T-cell (primary cell): ENCODE measurements at places on chromosomes 4 and X. TPM values are rescaled to one million over a fixed set of nuclear protein-coding genes. Genes with fewer than 3 reads are reported as not detected.

DNA sequence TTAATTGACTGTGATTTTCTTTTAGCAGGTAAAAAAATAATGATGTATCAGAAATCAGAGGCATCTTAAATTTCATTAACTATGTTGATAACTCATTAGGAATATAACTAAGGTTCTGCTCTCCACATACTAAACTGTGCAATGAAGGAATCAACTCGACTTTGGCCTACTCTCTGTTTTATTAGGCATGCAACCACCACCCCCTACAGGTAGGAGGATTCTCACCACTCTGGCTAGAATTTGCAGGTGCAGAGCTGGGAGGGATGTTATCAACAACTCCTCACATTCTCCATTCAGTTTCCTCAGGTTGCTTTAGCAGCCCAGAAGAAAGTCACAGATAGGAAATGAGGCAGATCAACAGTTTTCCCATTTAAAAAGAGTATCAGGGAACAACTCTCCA, 160.1 kb downstream of the COX18 start:
- no peak overlapping the region for H3K27ac ChIP-seq
- H3K27me3 ChIP-seq, result peaks cover 7% of the 10 kb centered on the region
- no peaks in the 10 kb centered on the region for H3K4me1 ChIP-seq
- no peak overlapping the region for H3K4me3 ChIP-seq
- DNase-seq, result no peak

GRCh38 chrX:74132280-74132679, 171.7 kb upstream of the ZCCHC13 start:
- H3K4me1 ChIP-seq, result no peaks in the 10 kb centered on the region
- H3K4me3 ChIP-seq, result no peak overlapping the region
- H3K27me3 ChIP-seq, result no peaks in the 10 kb centered on the region

SPANXN3 gene
- not detected for total RNA-seq

- H3K4me3 ChIP-seq, result no peak overlapping the region
- H3K4me1 ChIP-seq, result no peaks in the 10 kb centered on the region
- H3K27me3 ChIP-seq, result no peaks in the 10 kb centered on the region
- no peaks in the 10 kb centered on the region for H3K36me3 ChIP-seq
- no peak for DNase-seq
These were observed 57.1 kb upstream of the MAMLD1 start for GRCh38 chrX:150306002-150306401.

DNA sequence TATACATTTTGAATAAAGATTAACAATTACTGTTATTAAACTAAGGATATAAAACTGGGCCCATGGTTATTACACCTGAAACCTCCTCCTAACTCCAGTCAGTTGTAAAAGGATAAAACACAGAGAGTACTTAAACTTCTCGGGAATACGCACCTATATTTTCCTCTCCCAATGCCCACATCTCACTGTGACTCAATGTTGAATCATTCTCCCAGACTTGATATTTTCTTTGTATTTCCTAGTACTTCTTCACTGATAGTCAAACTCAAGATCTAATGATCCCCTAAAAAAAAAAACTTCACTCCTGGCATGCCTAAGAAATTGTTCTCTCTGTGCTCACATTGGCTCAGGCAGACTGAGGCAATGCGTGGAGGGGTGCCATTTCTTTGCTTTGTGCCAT, 212.5 kb upstream of the DKK2 start:
- no peak overlapping the region for H3K4me3 ChIP-seq
- no peaks in the 10 kb centered on the region for H3K4me1 ChIP-seq
- no peak for DNase-seq
- no peak overlapping the region for H3K27ac ChIP-seq
- no peaks in the 10 kb centered on the region for H3K27me3 ChIP-seq

AGTR2 gene
- total RNA-seq, result not detected

UCP1 gene
- total RNA-seq, result not detected

DNA sequence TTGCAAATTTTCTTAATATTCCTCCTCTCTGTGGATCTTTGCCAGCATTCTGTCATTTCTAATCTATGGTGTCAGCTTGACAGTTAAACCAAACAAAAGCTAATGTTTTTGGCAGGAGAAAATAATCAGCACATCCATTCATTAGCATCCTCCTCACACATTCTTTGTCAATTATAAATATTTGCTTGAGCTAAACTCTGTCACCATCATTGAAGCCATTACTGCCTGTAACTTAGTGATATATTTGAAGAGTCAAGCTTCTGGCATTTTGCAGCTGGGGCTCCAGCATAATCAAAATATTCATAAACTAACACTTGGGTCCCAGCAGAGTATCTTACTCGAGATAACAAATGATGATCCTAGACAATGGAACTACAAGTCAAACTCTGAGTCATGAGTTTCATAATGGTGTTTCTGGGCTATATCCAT, 126.1 kb downstream of the EIF4E start:
- no peak overlapping the region for H3K27ac ChIP-seq
- no peak for DNase-seq
- no peak overlapping the region for H3K4me3 ChIP-seq
- no peaks in the 10 kb centered on the region for H3K4me1 ChIP-seq

DNA sequence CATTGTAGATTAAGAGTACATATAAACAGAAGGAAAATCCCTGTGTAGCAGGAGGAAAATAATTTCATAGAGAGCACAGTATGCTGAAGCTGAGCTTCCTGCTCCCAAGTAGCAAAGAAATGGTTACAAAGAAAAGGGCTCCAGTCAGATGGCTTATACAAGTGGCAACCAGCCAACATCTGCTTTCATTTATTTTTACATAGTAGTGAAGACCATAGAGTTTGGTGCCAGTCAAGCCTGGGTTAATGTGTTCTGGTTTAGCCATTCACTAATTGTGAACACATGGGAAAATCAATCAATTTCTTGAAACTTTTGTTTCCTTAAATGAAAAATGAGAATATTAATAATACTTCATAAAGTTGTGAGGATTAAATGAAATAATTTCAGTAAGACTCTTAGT, 111.3 kb upstream of the ELOVL6 start:
- no peak overlapping the region for H3K4me3 ChIP-seq
- no peak overlapping the region for H3K27ac ChIP-seq
- DNase-seq, result no peak
- H3K36me3 ChIP-seq, result no peaks in the 10 kb centered on the region
- no peaks in the 10 kb centered on the region for H3K4me1 ChIP-seq
- peaks cover 2% of the 10 kb centered on the region for H3K27me3 ChIP-seq

DNA sequence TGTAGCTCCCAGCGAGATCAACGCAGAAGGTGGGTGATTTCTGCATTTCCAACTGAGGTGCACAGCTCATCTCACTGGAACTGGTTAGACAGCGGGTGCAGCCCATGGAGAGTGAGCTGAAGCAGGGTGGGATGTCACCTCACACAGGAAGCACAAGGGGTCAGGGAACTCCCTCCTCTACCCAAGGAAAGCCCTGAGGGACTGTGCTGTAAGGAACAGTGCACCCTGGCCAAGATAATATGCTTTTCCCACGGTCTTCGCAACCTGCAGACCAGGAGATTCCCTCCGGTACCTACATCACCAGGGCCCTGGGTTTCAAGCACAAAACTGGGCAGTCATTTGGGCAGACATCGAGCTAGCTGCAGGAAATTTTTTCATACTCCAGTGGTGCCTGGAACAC, 216.4 kb upstream of the TET2 start:
- peaks cover 2% of the 10 kb centered on the region for H3K27me3 ChIP-seq
- no peak for DNase-seq
- H3K27ac ChIP-seq, result peak overlapping the region; percentile 51

DNA sequence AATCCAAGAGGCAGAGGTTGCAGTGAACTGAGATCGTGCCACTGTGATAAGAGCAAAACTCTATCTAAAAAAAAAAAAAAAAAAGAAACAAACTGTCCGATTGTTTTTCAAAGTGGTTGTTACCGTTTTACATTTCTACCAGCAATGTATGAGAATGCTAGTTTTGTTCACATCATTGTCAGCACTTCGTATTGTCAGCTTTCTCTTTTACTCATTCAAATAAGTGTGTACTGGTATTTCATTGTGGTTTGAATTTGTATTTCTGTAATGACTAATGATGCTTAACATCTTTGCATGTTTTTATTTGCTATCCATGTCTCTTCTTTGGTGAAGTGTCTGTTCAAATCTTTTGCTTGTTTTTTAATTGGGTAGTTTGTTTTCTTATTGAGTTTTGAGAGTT, 65.8 kb downstream of the GPR101 start:
- H3K27ac ChIP-seq, result no peak overlapping the region
- H3K4me3 ChIP-seq, result no peak overlapping the region
- no peaks in the 10 kb centered on the region for H3K36me3 ChIP-seq
- no peaks in the 10 kb centered on the region for H3K4me1 ChIP-seq
- DNase-seq, result no peak

- H3K36me3 ChIP-seq, result no peaks in the 10 kb centered on the region
- no peak overlapping the region for H3K4me3 ChIP-seq
- no peaks in the 10 kb centered on the region for H3K27me3 ChIP-seq
- no peak overlapping the region for H3K27ac ChIP-seq
- DNase-seq, result no peak
These were observed 53.4 kb downstream of the KDR start for GRCh38 chr4:55071951-55072350.

GRCh38 chrX:17376431-17377077, 1.6 kb downstream of the NHS start:
- no peaks in the 10 kb centered on the region for H3K36me3 ChIP-seq
- no peak overlapping the region for H3K27ac ChIP-seq
- no peaks in the 10 kb centered on the region for H3K4me1 ChIP-seq

DNA sequence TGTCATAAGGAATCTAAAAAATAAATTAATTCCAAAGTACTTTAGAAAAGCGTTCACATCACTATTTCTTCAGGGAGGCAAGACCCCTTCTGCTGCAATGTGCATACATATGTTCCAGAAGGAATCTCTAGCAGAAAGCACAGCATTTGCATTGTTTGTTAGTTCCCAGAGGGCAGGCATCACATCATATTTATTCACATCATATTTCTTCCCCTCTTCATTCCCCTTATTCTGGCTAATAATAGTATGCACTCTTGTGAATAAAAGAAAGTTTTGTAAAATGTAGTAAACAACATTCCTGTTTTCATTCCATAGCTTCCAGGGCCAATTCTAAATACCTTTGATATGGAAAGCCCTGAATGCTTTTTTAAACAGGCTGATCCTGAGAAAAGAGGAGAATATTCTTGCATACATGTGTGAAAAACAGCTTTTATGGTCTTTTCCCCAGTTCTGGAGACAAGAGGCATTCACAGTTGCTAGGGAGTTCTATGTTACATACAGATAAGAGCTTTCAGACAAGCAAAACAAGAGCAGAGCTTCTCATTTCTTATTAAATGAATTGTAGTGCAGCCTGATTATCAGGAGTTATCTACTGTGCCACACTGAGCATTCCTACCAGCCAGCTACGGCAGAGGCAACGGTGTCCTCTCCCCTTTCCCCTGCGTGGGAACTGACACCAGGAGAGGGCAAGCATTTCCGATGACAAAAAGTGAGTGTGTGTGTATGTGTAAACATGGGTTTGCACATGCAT, 15.2 kb downstream of the GATB start:
- no peaks in the 10 kb centered on the region for H3K27me3 ChIP-seq
- H3K4me1 ChIP-seq, result no peaks in the 10 kb centered on the region
- H3K27ac ChIP-seq, result no peak overlapping the region
- H3K36me3 ChIP-seq, result peaks cover 6% of the 10 kb centered on the region

DCLK2 gene
- 0.10 TPM for total RNA-seq

DNA sequence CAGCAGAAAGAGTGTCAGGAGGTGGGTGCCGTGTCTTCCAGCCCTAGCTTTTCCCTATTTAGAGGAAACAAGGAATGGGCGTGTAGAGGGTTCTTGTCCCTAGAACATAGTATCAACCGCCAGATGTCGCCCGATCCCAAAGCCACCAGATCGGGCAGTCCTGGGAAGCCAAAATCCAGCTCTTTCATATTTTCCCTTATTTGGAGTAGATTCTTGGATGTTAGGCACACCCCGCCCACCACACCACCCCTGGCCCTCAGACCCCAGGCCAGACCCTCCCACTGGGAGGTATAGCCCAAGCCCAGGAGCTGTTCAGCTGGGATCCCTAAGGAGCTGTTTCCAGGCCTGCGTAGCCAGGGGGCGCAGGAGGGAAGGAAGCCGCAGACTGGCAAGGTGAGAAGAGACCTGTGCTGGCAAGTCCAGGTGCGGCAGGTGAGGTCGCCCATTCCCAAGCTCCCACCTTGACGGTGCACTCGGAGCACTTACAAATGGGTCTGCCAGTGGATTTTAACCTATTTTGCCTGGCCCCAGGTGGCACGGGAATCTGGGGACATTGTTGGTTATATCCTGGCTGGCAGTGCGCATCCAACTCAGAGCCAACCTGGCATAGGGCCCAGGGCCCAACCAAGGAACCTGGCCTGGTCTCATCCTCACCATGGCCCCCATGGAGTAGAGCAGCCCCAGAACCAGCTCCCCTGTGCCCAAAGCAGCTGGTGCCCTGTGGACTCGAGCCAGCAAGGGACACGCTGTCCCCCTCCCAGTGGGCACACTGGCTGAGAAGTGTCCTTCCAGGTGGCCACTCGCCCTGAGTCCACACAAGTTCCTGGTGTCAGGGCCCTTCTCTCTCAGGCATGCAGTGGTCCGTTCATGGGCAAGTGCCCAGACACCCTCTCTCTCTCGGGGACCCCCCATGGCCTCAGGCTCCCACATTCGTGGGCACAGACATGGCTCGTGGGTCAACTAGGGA, 811 bp downstream of the FLNA start:
- peak overlapping the region; percentile 51 for H3K4me3 ChIP-seq
- DNase-seq, result no peak
- H3K36me3 ChIP-seq, result no peaks in the 10 kb centered on the region
- no peaks in the 10 kb centered on the region for H3K27me3 ChIP-seq

DNA sequence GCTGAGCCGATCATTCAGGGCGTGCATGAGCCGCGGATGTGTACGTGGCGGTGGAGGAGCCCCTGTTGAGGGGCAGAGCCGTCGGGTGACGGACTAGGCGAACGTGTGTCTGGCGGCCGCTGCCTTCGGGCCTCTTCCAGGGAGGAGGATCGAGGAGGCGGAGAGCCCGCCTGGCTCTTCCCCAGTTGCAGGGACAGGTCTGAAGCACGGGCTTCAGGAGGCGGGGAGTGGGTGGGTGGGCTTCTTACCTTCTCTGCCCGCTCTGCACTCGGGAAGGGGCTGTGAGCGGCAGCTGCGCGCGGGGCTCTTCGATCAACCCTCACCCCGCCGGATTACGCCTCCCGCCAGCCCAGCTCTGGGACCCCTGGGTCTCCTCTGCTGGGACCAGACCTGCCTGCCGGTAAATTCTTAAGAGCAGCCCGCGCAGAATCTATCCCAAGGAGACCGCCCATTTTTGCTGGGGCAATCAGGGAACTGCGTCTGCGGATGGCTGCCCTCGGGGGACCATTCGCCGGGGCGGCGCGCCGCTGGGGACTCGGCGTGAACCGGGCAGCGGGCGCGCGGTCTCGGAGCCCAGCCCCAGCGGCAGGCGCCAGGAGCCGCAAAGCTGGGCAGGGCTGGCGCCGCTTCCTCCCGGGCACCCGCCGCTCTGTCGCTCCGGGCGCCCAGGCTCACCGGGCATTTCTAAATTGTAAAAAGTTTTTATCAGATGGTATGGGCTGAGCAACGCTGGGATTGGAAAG, 4.9 kb downstream of the PLAC8 start:
- no peak for DNase-seq
- H3K4me3 ChIP-seq, result peak overlapping the region; percentile 76
- peaks cover 55% of the 10 kb centered on the region for H3K4me1 ChIP-seq
- peaks cover 19% of the 10 kb centered on the region for H3K36me3 ChIP-seq
- peak overlapping the region; percentile 79 for H3K27ac ChIP-seq
- H3K27me3 ChIP-seq, result no peaks in the 10 kb centered on the region

- no peak overlapping the region for H3K4me3 ChIP-seq
- no peak for DNase-seq
- no peaks in the 10 kb centered on the region for H3K4me1 ChIP-seq
These were observed 52.8 kb downstream of the NPFFR2 start for GRCh38 chr4:72084587-72085011.

TCEANC gene
- total RNA-seq, result 12.8 TPM
